ENCODE measurements at places on chromosomes 6 and 20. TPM values are rescaled to one million over a fixed set of nuclear protein-coding genes. Genes with fewer than 3 reads are reported as not detected.

GRCh38 chr20:43345676-43346075, 112.0 kb upstream of the SRSF6 start:
- DNase-seq, result no peak
- no peak overlapping the region for H3K4me3 ChIP-seq
- no peaks in the 10 kb centered on the region for H3K4me1 ChIP-seq
- no peak overlapping the region for H3K27ac ChIP-seq

- DNase-seq, result no peak
- no peak overlapping the region for H3K27ac ChIP-seq
- H3K36me3 ChIP-seq, result 0 out of 2 replicates have a peak, but pooled peaks cover 2% of the 10 kb centered on the region
- no peak overlapping the region for H3K4me3 ChIP-seq
- no peaks in the 10 kb centered on the region for H3K27me3 ChIP-seq
Measured at GRCh38 chr6:39925191-39925930, 8.9 kb downstream of the MOCS1 start.

- peaks cover 7% of the 10 kb centered on the region for H3K4me1 ChIP-seq
- no peaks in the 10 kb centered on the region for H3K27me3 ChIP-seq
- no peaks in the 10 kb centered on the region for H3K36me3 ChIP-seq
- DNase-seq, result peak; percentile 20
- H3K4me3 ChIP-seq, result no peak overlapping the region
Measured at GRCh38 chr6:72825315-72825911, 203.5 kb downstream of the KCNQ5 start.

Gene DEFB129
- total RNA-seq, result not detected

GRCh38 chr6:17392978-17393891, at the start of gene CAP2:
Gene CAP2 (plus strand): TSS chr6:17393595. CDS start chr6:17421556, 27,961 bp downstream.
- H3K27ac ChIP-seq, result peak within 1 kb of the TSS; percentile 92
- peaks cover 19% of the 10 kb centered on the region for H3K4me1 ChIP-seq
- DNase-seq, result peak; percentile 62
- peaks cover 30% of the 10 kb centered on the region for H3K36me3 ChIP-seq

DNA sequence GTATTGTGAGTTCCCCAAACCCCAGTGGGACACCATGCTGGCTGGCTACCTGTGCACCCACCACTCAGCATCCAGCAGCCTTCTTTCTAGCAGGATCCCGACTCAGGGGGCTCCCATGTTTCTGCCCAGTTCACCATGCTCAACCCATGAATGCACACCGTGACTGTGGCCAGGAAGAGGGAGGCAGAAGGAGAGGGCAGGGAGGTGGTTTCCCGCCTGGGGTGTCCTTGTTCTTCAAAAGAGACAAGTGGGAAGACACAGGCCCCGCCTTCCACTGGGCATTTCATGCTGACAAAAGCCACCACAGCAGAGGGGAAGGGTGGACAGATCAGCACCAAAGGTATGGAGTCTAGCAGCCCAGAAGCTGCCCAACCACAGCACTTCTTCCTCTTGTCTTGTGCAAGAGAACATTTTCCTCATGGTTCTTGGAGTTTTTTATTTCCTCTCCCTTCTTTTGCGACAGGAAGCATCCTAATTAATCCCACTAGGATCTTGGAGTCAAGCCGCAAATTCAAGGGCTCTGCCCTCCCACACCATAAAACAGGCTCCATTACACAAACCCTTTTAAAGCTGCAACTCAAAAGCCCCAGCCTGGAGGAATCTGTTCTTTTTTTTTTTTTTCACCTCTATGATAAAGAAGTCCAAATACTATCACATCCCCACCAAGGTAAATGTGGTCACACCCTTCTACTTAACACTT, 13.5 kb upstream of the ANKRD60 start:
- H3K27me3 ChIP-seq, result no peaks in the 10 kb centered on the region
- H3K4me3 ChIP-seq, result no peak overlapping the region
- H3K4me1 ChIP-seq, result peaks cover 28% of the 10 kb centered on the region

Gene TREML1
- not detected for total RNA-seq

Gene SALL4
- 0.79 TPM for total RNA-seq

DNA sequence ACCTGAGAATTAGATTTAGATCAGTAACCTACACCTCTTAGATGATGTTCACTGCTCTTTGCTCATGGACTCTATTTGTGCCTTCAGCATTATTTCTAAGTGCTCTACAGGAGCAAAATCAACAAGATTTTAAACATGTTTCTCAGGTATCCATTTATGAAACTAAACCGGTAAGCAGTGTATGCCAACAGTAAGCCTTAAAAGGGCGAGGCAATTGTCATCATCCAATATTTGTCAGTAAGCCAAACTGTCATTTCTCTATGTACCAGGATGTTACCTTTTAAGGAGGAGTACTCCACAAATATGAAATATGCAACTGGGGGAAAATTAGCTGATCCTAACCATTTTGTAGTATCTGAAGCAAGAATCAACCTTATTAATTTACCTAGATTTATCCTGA, 69.6 kb upstream of the ZNF184 start:
- no peak overlapping the region for H3K4me3 ChIP-seq
- H3K36me3 ChIP-seq, result no peaks in the 10 kb centered on the region
- no peak for DNase-seq
- no peak overlapping the region for H3K27ac ChIP-seq
- H3K4me1 ChIP-seq, result no peaks in the 10 kb centered on the region

DNA sequence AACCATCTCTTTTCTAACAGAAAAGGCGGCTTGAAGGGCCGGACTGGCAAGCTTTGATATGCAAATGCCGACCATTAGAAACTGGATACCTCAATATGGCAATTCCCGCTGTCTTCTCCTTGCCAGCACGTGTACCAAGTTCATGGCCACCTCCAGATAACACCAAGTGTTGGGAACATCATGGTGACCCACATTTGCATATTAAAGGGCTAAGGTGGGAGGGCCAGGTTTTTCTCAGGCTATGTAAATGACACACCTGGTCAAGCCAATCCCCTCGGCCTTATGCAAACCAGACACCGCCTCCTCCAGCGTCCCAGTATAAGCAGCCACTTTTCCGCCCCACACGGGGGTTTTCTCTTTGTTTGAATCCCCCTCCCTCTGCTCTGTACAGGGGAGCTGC, 110.7 kb downstream of the DACT2 start:
- no peaks in the 10 kb centered on the region for H3K27me3 ChIP-seq
- no peaks in the 10 kb centered on the region for H3K36me3 ChIP-seq
- H3K27ac ChIP-seq, result no peak overlapping the region
- no peak for DNase-seq
- no peaks in the 10 kb centered on the region for H3K4me1 ChIP-seq
- H3K4me3 ChIP-seq, result no peak overlapping the region

Measured in SJSA1 (cell line).